ENCODE measurements at places on chromosomes 3 and 15. TPM values are rescaled to one million over a fixed set of nuclear protein-coding genes. Genes with fewer than 3 reads are reported as not detected.

DOCK3 gene
- total RNA-seq: not detected

AGTR1 gene
- not detected for total RNA-seq

GABRA5 gene
- not detected for total RNA-seq

LMAN1L gene
- not detected for total RNA-seq

SCAANT1 gene
- total RNA-seq: not detected

SLC28A1 gene
- total RNA-seq: not detected

RAB43 gene
- 19.3 TPM for total RNA-seq

IGF1R gene
- total RNA-seq: 27.4 TPM

VWA5B2 gene
- not detected for total RNA-seq

GABRB3 gene
- total RNA-seq: 0.71 TPM

SCG3 gene
- not detected for total RNA-seq

DGKG gene
- under 0.01 TPM for total RNA-seq

All from myometrial cell (primary cell).